HFFc6 (cell line): ENCODE measurements at places on chromosomes 13 and 19. TPM values are rescaled to one million over a fixed set of nuclear protein-coding genes. Genes with fewer than 3 reads are reported as not detected.

Gene OR10H1
- not detected in 2 replicates for total RNA-seq

Gene CD37
- total RNA-seq = not detected in 3 replicates

Gene TFDP1
- total RNA-seq = 121 and 142 TPM in 2 replicates

Gene HRC
- total RNA-seq = not detected in 2 replicates

Gene MBD3L2
- not detected in 3 replicates for total RNA-seq

Gene RDH8
- not detected in 3 replicates for total RNA-seq

Gene MADCAM1
- total RNA-seq = 0.18 to 0.33 TPM (median 0.25 TPM) in 3 replicates

Gene F10
- 11.2 to 21.9 TPM (median 15.8 TPM) in 3 replicates for total RNA-seq

DNA sequence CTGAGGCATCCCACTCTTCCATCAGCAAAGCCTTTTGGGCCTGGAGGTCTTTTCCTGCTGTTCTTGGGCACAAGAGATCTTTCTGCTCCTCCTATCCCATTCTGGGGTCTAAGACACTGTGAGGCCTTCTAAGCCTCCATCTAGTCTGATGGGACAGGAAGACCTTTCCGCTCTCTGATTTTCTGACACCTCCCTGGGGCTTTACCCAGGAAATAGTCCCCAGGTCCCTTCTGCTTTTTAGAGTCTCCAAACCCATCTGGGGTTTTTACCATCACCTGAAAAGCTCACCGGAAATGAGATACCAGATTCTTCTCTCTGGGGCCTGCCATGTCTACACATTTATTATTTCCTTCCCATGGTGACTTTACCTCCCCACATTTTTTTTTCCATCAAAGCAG is 21.1 kb downstream of the CLEC17A start:
- DNase-seq = no peak

DNA sequence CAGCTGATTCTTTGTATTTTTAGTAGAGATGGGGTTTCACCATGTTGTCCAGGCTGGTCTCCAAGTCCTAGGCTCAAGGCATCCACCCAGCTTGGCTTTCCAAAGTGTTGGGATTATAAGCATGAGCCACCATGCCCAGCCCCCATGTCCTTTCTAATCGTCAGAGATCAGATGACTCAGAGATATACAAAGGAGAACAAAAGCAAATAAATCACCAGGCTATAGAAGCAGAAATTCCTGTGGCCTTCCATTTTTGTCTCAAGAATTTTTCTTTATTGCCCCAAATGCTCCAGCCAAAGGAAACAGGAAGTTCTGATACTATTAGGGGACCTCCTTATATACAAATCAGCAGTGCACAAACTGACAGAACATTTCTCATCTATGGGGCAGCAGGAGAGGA is 207.8 kb downstream of the RFC3 start:
- peak; percentile 69 for DNase-seq

- peak; percentile 43 for DNase-seq
Observed at GRCh38 chr13:106284358-106284757, 251.1 kb downstream of the EFNB2 start.

DNA sequence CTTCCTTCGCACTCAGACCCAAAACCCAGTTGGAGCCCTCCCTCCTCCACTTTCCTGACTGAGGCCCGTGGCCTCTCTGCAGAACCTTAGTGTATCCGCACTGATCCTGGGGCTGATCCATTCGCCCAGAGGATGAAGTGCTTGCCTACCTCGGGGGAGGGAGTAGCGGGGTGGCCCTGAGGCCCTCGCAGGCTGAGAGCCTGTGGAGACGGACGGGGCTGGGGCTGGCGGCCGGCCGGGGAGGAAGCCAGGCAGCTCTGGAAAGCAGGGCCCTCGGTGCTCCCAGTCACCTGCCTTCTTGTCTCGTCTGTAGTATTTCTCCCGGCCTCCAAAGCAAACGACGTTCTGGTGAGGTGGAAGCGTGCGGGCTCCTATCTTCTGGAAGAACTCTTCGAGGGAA is 1.3 kb downstream of the PROZ start:
- no peak for DNase-seq

DNA sequence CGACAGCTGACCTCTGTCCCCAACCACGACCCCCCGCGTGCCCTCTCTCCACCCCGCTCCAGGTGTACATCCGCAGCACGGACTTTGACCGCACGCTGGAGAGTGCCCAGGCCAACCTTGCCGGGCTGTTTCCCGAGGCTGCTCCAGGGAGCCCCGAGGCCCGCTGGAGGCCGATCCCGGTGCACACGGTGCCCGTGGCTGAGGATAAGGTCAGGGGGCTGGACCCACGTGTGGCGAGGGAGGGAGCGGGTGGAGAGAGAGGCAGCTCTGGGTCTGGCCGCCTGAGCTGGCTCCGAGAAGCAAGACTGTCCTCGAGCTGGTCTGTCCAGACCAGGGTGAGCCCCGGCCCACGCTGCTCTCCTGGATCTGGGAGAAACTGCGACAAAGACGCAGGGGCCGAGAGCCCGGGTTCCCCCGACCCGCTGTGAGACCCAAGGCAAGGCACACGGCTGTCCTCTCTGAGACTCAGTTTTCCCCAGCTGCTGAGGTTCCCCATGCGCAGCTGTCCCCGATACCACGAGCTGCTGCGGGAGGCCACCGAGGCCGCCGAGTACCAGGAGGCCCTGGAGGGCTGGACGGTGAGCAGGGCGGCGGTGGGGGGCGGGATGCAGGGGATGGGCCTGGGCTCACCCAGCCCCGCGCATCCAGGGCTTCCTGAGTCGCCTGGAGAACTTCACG is 1.5 kb downstream of the ACP4 start:
- no peak for DNase-seq

GRCh38 chr13:102128216-102128810 is 273.5 kb downstream of the FGF14 start:
- no peak for DNase-seq

GRCh38 chr13:42116225-42116624 is 67.8 kb downstream of the DGKH start:
- no peak for DNase-seq

DNA sequence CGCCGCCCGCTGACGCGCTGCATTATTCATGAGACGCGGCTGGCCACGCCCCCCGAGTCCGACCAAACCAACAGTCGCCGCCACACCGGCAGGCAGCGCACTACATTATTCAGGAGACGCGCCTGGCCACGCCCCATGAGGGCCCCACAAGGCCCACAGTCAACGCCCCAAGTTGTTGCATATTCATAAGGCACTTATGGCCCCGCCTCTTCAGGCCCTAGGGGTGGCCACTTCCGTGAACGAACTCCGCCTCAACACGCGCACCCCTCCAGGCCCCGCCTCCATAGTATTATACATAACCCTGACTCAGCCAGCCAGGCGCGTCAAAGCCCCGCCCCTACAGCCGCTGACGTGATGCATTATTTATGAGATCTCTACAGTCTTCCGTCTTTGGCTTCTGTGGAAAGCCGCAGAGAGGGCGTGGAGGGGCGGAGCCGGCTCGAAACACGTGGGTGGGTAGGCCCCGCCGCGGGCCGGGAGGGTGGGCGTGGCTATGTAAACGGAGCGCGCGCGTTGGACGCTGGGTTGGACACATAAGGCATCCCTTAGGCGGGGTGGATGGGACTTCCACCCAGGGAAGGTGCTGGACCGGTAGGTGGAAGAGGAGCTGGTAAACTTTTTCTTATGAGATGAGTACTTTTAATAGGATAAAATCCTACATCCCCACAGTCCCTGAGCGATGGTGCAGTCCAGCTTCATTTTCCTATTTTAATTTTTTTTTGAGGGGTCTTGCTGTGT is 423 bp upstream of the ELL start:
- DNase-seq = peak; percentile 100

GRCh38 chr13:109628251-109628699 is 158.1 kb downstream of the IRS2 start:
- peak; percentile 76 for DNase-seq

DNA sequence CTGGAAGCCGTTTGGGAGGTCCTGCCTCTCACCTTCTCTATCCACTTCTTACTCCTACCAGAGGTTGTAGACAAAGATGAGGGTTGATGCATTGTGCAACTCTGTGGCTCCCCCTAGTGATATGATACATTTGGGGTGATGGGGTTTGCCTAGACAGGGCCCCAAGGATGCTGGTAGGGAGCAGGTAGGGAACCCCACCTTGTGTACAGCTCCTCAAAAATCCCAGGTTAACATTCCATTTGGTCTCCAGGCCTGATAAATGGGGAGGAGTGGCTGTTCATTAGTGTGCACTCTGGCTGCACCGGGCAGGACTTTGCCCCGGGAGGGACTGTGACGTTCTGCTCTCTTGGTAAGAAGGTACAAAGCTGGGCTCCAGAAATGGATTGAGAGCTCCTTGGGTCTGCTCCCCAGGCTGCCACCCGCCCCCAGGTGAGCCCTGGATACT is 19.2 kb downstream of the SIGLEC8 start:
- DNase-seq = peak; percentile 15

DNA sequence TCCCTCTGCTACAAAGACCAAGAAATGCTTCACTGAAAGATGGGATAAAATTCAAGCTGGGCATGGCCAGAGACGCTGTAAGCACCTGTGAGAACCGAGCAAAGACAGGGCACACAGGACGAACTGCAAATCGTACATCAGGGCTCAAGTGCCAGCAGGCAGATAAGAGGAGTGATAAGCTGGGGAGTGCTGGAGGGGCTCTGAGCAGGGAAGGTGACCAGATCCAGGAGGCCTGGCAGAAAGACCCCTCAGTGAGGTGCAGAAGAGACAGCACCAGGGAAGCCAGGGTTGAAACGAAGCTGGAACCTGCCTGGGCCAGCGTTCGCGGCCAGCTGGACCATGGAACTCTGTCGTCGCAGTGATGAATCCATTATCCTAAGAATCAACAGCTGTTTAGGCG is 10.2 kb downstream of the RAB20 start:
- DNase-seq = no peak

- no peak for DNase-seq
Observed at GRCh38 chr13:99760456-99760855, 211.1 kb downstream of the ZIC5 start.

DNA sequence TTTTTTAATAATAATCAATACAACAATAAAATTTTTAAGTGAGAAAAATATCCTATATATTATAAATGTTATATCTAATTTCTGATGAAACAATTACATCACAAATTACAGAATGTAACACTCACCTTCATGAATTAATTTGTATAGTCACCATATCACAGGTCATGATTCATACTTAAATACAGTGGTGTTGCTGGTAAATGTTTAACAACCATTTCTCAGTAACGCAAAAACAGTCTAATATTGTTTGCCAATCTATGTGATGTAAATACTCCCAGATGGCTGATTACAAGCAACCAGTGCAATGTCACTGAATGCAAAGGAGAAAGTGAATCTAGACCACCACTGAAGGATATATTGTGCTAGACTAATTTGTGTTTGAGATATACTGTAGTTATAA is 97.5 kb downstream of the DIAPH3 start:
- DNase-seq = no peak

- DNase-seq = no peak
Observed at GRCh38 chr13:37106642-37107041, 1.2 kb upstream of the CSNK1A1L start.

DNA sequence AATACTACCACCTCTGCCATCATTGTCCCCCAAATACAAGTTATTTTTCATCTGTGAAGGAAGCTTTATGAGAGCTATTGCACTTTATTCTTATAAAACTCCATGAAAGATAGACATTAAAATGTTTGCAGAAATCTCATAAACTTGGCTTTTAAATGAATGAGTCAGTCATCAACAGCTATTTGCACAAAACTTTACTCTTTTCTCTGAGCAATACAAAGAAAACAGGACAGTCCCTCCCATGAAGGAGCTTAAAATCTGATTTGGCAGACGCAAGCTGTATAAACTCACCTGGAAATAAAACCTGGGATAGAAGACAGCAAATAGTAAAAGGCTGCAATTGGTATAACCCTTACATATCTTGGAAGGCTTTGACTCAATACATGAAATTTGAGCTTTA is 16.6 kb upstream of the RCBTB1 start:
- DNase-seq = no peak

DNA sequence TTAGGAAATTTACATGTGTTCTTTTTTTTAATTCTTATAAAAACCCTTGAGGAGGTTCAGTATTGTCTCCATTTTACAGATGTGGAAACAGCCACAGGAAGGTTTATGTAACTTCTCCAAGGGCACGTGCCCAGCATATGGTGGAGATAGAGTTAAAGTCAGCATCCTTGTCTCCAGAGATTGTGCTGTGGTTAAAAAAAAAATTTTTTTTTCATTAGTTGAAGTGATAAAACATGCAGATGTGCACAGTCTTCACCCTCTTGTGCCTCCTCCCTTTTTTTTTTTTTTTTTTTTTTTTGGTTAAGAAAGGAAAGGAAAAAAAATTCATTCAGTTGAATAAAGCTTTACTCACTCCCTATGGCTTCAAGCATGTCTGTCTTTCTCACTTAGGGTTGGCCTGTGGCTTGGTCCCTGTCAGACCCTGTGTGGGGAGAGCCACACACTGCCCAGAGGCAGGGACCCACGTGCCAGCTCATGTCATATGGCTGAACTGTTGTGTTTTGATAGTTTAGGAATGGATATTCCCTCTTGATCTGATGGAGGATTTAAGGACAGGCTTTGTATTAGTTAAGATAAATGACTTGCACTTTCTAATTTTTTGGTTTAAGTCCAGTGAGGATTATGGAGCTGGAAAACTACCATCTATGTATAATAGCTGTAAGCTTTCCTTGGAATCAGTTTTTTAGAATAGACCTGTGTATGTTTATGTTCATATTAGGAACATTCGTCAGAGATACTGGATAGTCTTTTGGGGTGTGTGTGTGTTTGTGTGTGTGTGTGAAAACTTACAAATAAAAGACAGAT is 19.3 kb downstream of the RNASEH2B start:
- DNase-seq = no peak

DNA sequence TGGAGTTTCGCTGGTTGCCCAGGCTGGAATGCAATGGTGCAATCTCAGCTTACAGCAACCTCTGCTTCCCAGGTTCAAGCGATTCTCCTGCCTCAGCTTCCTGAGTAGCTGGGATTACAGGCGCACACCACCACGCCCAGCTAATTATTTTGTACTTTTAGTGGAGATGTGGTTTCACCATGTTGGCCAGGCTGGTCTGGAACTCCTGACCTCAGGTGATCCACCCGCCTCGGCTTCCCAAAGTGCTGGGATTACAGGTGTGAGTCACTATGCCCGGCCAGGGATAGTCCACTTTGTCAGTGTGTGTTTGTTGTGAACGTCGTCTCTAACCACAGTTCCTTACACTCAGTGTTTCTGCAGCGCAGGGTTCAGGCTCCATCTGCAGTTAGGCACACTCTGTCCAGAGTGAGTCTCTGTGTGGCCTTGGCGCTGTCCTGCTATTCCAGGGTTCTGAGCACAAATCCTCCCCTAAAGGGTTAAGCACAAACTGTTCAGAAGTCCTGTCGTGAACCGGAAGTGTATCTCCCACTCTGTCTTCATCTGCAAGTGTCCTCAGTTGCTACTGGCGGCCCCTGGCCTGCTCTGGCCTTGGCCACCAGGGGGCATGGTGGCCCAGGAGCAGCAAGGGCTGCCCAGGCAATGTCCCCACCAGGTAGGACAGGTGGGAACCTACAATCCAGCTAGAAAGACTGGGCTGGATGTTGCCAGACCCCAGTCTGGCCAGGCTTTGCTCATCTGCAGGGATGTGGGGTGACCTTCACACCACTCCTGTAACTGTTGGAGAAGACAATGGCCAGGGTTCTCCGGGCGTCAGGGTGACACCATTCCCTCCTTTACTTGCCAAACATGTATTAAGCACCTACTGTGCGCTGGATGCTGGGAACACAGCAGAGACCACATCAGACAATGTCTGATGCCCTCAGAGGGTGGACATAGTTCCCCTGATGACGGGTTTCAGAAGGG is 38.8 kb upstream of the GATAD2A start:
- peak; percentile 40 for DNase-seq

- DNase-seq = no peak
Observed at GRCh38 chr13:98598043-98598442, 21.1 kb upstream of the STK24 start.
